ENCODE measurements at places on chromosomes 7 and 10.

- no peak for DNase-seq
These were observed 75.6 kb downstream of the CTBP2 start for GRCh38 chr10:125084614-125085257.

DNA sequence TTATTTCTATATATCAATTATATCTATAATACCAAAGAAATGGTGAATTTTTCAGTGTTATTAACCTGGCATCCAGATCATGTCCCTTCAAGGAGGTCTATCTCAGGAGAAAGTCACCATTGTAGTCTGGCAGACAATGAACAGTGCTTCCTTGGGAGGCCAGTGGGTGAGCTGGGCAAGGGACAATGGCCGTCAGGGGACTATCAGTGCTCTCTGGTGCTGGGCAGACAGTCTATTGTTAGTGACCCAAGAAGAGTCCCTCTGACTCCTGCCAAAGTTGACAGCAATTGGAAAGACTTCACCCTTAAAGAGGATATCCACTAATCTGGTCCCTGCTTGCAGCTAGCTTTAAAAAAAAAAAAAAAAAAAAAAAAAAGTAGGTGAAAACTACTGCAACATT is 7.1 kb downstream of the JAZF1 start:
- no peak for DNase-seq

- DNase-seq = no peak
These were observed 97.2 kb upstream of the GNA12 start for GRCh38 chr7:2941216-2941859.

DNA sequence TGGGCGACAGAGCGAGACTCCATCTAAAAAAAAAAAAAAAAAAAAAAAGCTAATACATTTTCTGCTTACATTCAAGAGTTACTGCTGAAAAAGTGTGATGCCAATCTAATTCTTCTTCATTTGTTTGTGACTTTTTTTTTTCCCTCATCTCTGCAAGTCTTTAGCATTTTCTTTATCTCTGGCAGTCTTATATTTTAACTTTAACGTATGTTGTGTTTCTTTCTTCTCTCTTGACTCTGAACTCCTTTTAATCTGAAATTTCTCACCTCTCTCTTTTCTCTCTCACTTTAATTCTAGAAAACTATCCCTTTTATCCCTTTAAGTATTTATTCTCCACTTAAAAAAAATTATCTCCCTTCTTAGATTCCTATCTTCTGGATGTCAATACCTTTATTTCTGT is 146.5 kb downstream of the JMJD1C start:
- DNase-seq = no peak

GRCh38 chr10:117596706-117597105 is 54.2 kb downstream of the EMX2 start:
- no peak for DNase-seq

DNA sequence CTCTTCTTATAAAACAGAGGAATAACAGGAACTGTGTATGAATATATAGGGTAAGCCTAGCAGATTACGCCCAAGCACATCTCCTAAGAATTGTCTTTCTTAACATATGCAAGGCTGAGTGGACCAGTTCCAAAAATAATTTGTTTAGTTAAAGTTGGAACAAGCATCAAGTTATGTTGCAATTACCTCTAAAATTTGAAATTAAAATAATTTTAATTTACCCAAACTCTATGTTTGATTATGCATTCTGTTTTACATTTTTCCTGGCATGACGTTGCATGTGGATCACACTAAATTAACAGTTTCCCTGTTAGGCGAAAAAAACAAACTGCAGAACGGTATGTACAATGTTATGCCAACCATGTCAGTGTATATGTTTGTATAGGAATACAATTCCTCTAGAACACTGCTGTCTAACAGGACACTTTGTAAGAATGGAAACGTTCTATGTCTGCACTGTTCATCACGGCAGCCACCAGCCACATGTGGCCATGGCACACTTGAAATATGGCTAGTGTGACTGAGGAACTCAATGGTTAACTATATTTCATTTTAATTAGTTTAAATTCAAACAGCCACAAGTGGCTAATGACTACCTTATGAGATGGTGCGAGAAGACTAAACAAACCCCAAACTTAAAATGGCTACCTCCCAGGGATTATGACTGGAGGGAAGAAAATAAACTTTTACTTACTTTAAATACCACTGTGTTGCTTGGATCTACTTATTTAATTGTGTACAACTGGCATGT is 281.1 kb upstream of the KLF14 start:
- no peak for DNase-seq

DNA sequence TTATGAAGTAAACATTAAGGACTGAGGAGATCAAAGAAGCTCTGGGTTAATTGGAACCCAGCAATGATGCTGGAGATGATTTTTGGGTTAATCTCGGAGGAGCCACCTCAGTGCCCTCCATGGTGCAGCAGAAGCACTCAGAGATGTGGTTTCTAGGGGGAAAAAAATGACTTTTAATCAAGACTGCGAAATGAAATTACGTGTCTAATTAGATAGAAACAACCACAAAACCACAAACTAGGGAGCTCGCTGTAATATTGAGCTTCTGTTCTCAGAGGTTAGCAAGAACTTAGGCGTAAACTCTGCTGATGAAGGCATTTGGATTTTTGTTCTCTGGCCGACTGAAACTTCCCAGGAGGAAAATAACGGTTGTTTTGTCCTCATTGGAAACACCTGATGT is 319.0 kb downstream of the GRID1 start:
- DNase-seq = no peak

DNA sequence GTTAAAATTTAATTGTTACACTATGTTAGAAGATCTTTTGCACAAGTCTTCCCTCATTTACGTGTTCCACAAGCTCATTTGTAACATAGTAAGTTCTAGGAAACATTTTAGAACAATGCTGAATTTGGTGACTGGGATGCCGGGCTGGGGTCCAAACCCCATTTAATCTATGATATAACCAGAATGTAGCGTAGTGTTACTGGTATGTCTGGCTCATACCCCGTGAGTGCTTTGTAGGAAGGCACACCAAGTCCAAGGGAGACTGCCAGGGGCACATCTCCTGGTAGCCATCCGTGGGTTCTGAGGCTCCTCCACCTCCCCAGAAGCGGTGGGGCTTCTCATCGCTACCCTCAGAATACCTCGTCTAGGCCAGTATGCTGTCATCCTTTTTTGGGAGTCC is 21.3 kb upstream of the TMEM236 start:
- no peak for DNase-seq

- DNase-seq = no peak
These were observed 9.3 kb downstream of the PALD1 start for GRCh38 chr10:70487824-70488223.

- no peak for DNase-seq
These were observed 45.9 kb upstream of the ARHGAP12 start for GRCh38 chr10:31974434-31975124.

DNA sequence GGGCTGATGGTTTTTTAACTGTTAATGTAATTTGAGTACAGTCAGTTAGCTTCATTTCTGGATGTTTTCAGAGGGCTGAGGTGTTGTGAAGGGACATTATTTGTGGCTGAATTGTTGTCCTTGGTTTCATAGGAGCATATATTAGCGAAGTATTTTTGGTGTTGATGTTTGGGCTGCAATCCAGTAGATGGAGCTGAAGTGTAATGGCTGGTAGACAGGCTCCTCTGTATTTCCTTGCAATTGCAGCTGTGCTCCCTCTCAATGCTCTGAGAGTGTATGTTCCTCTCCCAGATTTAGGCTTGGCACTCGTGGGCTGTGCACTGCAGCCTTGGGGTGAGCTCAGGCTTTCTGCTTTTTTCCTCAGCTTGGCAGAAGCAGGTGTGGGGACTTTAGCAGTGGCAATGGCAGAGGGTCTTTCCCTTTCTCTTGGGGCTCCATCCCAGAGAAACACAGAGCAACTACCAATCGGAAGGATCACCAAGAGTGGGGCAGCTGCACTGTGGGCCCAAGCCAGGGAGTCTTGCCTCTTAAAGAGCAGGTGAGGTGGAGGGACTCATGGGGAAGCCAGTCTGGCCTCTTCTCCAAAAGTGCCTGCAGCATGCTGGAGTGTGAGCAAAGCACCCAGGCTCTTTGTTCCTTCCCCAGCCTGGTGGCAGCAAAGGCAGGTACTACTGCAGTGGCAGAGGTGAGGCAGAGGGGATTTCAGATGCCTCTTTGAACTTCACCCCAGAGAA is 544.4 kb downstream of the SH2D4B start:
- DNase-seq = no peak

- DNase-seq = no peak
These were observed 50.8 kb upstream of the RSU1 start for GRCh38 chr10:16867990-16868389.

- no peak for DNase-seq
These were observed 109.3 kb downstream of the ICA1 start for GRCh38 chr7:8152489-8153192.

DNA sequence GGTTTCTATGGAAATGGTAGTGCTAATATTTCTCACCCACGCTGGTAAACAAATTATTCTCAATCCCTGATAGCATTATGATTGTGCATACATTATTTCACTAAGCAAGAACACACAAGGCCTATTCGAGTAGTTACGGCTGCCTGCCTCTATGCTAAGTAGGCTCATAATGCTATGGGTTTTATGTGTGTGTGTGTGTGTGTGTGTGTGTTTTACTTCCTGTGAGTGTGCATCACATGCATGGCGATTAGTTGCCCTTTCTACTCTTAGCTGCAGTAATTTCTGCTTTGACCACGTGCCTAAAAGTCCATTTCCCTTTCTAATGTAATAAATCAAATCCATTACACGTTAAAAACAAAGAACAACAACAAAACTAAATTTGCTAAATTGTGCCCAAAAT is 117.0 kb downstream of the CHCHD3 start:
- DNase-seq = no peak

GRCh38 chr10:96910488-96911395 is 78.6 kb downstream of the LCOR start:
- DNase-seq = peak; percentile 30

DNA sequence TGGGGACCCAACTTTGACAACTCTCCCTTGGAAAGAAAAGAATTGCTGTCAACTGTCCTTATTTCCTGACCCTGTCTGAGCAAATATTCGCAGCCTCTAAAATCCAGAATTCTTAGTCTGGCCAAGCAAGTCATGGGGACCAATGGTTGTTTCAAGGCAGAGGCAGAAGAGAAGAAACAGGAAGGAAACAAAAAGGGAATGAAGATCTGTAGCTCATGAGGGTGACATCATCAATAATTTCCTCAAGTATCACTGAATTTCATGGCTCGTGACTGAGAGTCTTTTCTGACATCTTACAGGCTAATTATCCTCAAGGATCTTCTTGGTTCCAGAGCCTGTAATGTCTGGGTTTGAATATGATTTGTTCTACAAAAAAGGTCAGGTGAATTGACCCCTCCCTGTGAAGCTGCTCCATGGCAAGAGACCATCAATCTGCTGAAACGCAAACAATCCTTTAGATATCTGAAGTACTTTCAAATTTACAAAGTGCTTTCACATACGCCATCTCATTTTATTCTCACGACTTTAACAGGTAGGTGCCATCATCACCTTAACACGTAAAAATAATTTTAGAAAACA is 5.8 kb downstream of the CDK6 start:
- no peak for DNase-seq

DNA sequence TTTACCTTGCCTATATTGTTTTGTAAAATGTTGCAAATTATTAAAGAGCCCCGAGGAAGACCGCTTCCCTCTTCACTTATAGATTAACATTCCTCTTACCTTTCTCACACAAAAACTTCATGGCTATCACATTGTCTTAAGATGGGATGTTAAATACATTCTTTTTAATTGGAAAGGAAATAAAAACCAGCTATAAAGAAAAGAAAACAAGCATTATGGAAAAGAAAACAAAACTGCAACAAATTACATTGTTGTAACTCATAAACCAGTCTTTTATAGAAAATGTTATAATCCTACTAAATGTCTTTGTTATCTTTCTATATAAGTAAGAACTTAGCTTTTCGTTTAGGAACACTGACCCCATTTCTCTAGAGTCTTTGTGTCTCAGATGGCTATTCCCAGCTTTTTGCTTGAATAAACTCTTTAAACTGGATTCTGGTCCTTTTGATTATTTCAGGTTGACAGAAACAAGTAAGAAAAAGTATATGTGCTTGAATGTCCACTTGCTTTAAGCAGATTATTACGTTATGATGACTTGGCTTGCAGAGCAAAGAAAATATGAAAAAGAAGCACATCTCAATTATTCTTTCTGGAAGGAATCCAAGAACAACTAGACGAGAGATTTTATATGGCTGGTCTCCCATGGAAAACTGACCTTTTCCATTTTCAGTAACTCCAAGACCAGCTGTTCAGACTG is 128.2 kb downstream of the AKR1D1 start:
- DNase-seq = no peak

DNA sequence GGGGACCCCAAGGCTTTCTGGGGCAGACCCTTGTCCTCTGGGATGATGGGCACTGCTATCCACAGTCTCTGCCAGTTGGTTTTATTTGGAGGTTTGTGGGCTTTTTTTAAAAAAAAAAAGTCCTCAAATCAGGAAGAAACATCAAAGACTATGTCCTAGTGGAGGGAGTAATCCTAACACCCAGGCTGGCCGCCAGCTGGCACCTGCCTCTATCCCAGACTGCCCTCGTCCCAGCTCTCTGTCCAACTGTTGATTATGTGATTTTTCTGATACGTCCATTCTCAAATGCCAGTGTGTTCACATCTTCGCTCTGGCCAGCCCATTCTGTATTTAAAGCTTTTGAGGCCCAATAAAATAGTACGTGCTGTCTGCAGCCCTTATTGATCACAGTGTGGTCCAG is 61.0 kb upstream of the LRRC4 start:
- DNase-seq = no peak

DNA sequence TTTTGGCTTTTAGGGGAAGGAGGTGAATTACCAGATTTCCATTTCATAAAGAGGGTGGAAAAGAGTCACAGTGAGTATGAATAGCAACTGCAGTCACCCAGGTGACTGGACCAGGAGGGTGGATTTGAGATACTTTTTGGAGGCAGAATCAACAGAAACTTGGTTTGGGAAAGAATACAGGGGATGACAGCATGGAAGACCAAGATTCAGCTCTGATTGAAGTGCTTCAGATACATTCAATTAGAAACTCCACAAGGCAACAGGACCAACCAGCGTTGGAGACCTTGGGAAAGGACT is 83.0 kb downstream of the SGMS1 start:
- DNase-seq = no peak

- no peak for DNase-seq
These were observed 406.5 kb downstream of the SUGCT start for GRCh38 chr7:40541336-40541735.

- DNase-seq = no peak
These were observed 15.5 kb downstream of the WDR86 start for GRCh38 chr7:151394076-151395035.

DNA sequence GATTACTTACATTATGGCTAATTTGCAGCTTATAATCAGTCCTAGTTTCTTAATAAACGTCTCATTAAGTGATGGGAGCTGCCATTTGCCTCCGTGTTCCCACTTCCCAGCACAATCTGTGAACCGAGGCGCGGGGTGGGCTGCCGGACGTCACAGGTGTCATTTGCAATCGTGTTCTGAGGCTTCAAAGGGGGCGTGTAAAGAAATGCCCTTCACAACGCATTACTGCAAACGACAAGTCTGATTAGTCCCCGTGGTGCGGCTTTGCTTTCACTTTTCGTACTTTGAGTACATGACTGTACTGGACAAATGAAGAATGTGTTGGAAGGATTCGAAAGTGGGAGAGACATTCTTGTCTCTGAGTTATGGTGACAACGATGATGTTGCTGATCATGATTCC is 614.2 kb upstream of the ADARB2 start:
- no peak for DNase-seq

- no peak for DNase-seq
These were observed 62.9 kb downstream of the REEP3 start for GRCh38 chr10:63583909-63584724.

GRCh38 chr7:40760987-40761386 is 626.2 kb downstream of the SUGCT start:
- no peak for DNase-seq
